ENCODE measurements at places on chromosomes 11 and 22.

- DNase-seq = no peak
These were observed 146.0 kb downstream of the OPCML start for GRCh38 chr11:133386262-133386661.

GRCh38 chr11:5196067-5196466 is 4.4 kb downstream of the OR51V1 start:
- no peak for DNase-seq

GRCh38 chr11:90242894-90243416 is 20.1 kb upstream of the CHORDC1 start:
- no peak for DNase-seq

GRCh38 chr11:86421946-86422345 is 47.3 kb downstream of the CCDC81 start:
- no peak for DNase-seq

GRCh38 chr11:27452147-27452546 is 20.4 kb downstream of the LGR4 start:
- DNase-seq = no peak

All from mesothelial cell of epicardium (in vitro differentiated cells).